ENCODE measurements at places on chromosomes 16 and 17.

- DNase-seq, result no peak
These were observed 24.9 kb upstream of the MYH2 start for GRCh38 chr17:10574324-10574723.

DNA sequence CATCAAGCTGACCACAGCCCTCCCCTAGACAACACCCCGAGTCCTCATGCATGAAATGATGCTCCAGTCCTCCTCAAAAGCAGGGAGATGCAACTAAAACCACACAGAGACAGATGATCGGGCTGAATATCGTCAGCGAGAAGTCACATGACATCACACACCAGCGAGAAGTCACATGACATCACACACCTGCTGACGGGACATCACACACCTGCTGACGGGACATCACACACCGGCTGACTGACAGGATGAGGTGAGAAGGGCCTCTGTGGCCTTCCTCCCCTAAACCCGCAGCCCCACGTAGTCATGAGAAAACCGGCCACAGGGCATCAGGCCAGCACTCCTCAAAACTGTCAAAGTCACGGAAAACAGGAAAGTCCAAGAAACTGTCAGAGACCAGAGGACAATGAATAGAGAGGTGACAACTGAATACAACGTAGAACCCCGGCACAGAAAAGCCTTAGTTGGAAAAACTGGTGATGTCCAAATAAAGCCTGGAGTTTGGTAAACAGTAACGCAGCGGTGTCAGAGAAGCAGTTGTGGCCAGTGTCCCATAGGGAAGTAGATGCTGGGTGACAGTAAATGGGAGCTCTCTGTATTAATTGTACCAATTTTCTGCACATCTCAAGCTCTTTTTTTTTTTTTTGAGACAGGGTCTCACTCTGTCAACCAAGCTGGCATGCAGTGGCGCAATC lies 14.3 kb downstream of the LITAF start:
- DNase-seq, result no peak

DNA sequence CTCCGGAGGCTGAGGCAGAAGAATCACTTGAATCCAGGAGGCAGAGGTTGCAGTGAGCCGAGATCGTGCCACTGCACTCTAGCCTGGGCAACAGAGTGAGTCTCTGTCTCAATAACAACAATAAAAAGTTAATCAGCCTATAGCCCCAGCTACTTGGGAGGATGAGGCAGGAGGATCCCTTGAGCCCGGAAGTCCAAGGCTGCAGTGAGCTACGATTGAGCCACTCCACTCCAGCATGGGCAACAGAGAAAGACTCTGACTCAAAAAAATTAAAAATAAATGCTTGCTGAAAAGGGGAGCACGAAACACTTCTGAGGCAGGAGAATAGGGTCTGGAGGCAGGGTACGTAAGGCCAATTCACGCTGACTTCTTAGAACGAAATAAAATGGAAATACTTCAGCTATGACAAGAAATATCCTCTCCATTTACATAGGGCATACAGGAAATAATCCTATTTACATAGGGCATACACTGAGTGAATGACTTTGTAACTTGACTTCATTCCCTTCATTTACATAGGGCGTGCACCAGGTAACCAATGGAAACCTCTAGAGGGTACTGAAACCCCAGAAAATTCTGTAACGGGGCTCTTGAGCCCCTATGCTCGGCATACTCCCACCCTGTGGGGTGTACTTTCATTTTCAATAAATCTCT lies 3.2 kb upstream of the PRPSAP1 start:
- no peak for DNase-seq

- no peak for DNase-seq
These were observed 10.1 kb upstream of the TMEM208 start for GRCh38 chr16:67216612-67217490.

GRCh38 chr17:10050597-10051101 lies 145.6 kb upstream of the RCVRN start:
- no peak for DNase-seq

GRCh38 chr17:6507535-6507934 lies 48.8 kb downstream of the PITPNM3 start:
- no peak for DNase-seq

DNA sequence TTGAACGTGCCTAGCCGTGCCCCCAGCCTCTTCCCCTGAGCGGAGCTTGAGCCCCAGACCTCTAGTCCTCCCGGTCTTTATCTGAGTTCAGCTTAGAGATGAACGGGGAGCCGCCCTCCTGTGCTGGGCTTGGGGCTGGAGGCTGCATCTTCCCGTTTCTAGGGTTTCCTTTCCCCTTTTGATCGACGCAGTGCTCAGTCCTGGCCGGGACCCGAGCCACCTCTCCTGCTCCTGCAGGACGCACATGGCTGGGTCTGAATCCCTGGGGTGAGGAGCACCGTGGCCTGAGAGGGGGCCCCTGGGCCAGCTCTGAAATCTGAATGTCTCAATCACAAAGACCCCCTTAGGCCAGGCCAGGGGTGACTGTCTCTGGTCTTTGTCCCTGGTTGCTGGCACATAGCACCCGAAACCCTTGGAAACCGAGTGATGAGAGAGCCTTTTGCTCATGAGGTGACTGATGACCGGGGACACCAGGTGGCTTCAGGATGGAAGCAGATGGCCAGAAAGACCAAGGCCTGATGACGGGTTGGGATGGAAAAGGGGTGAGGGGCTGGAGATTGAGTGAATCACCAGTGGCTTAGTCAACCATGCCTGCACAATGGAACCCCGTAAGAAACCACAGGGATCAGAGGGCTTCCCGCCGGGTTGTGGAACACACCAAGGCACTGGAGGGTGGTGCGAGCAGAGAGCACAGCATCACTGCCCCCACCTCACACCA lies 724 bp downstream of the GAA start:
- no peak for DNase-seq

- DNase-seq, result no peak
These were observed 86.2 kb downstream of the TOX3 start for GRCh38 chr16:52460639-52461178.

DNA sequence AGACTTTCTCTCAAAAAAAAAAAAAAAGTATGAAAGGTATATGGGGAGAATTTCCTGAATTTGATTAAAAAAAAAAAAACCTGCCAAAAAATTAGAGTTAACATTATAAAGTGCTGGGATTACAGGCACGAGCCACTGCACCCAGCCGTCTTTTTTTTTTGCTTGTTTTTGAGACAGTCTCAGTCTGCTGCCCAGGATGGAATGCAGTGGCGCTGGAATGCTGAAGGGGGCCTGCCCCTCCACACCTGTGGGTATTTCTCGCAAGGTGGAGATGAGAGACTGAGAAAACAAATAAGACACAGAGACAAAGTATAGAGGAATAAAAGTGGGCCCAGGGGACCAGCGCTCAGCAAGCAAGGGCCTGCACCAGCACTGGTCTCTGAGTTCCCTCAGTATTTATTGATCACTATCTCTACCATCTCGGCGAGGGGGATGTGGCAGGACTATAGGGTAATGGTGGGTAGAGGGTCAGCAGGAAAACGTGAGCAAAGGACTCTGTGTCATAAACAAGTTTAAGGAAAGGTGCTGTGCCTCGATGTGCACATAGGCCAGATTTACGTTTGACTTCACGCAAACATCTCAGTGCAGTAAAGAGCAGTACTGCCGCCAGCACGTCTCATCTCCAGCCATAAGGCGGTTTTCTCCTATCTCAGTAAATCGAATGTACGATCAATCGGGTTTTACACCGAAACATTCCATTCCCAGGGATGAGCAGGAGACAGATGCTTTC lies 117.2 kb downstream of the GOSR1 start:
- DNase-seq, result no peak

GRCh38 chr17:65638221-65638975 lies 77.0 kb upstream of the AXIN2 start:
- no peak for DNase-seq

- DNase-seq, result no peak
These were observed 4.4 kb upstream of the VAC14 start for GRCh38 chr16:70805380-70805779.

GRCh38 chr16:31052114-31052513 lies 18.8 kb downstream of the STX4 start:
- DNase-seq, result no peak

GRCh38 chr17:8420041-8420934 lies 15.4 kb upstream of the NDEL1 start:
- DNase-seq, result no peak

GRCh38 chr16:16774389-16774788 lies 395.4 kb downstream of the NPIPA7 start:
- no peak for DNase-seq

DNA sequence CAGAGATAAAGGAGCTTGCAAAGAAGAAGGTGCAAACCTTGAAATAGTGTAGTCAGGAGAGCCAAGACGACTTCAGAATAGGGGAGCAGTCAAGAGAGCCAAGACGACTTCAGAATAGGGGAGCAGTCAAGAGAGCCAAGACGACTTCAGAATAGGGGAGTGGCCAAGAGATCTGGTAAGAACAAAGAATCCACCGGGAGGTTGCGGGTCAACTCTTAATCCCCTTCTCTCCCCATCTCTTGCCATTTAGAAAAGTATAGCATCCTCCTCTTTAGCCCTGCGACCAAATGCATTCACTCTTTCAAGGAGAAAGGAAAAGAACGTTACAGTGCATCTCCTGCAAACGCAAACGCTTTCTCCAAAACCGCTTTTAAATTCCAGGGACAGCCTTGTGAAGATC lies 713 bp downstream of the KNOP1 start:
- DNase-seq, result no peak

DNA sequence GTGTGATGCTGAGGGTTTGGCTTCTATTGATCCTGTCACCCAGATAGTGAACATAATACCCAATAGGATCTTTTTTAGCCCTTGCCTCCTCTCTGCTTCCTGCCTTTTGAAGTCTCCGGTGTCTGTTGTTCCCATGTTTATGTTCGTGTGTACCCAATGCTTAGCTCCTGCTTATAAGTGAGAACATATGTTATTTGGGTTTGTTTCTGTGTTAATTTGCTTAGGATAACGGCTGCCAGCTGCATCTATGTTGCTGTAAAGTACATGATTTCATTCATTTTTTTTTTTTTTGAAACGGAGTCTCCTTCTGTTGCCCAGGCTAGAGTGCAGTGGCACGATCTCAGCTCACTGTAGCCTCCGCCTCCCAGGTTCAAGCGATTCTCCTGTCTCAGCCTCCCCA lies 23.0 kb downstream of the DUS2 start:
- no peak for DNase-seq

DNA sequence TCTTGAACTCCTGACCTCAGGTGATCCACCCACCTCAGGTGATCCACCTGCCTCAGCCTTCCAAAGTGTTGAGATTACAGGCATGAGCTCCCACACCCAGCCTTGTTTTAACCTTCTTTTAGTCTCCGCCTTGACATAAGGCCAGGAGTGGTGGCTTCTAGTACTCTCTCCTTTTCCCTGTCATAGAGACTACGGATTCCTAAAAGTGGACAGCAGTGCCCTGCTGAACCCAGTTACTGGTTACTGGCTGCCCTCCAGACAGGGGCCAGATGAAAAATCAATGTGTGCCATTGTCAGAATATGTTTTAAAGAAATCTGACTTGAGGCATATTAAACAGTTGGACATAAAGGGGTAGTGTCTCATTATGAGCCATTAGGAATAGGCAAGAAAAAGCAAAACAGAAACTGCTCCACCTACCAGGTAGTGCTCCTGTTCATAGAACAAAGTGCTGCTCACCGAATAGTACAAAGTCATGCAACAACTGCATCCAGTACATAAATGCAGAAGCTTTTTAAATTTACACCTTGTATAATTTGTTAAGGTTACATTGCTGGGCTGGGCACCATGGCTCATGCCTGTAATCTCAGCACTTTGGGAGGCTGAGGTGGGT lies 32.1 kb downstream of the TRIM25 start:
- DNase-seq, result no peak

DNA sequence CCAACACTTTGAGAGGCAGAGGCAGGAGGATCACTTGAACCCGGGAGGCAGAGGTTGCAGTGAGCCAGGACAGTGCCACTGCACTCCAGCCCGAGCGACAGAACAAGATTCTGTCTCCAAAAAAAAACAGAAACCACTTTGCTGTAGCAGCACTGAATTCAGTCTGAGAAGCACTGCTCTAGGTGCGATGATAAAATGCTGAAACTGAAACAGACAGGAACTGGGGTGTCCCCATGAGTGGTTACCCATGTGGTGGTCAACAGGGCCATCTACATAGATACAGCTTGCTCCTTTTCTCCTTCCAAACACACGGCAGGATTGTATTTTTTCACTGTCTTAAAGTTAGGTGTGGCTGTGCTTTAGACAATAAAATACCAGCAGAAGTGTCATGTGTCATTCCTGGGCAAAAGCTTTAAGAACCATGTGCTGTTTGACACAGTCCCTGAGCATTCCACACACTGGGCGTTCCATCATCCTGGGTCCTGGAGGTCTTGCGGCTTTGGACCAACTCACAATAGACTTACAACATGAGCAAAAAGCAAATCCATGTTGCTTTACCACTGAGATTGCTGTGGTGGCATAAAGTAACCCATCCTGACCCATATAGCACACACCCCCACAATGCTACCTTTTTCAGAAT lies 11.5 kb downstream of the GAS7 start:
- DNase-seq, result no peak

- DNase-seq, result no peak
These were observed 93.3 kb downstream of the CMIP start for GRCh38 chr16:81537721-81538561.

- DNase-seq, result no peak
These were observed 19.9 kb downstream of the DHRS7C start for GRCh38 chr17:9771465-9771864.

GRCh38 chr17:61255647-61256046 lies 144.0 kb upstream of the TBX2 start:
- DNase-seq, result no peak

DNA sequence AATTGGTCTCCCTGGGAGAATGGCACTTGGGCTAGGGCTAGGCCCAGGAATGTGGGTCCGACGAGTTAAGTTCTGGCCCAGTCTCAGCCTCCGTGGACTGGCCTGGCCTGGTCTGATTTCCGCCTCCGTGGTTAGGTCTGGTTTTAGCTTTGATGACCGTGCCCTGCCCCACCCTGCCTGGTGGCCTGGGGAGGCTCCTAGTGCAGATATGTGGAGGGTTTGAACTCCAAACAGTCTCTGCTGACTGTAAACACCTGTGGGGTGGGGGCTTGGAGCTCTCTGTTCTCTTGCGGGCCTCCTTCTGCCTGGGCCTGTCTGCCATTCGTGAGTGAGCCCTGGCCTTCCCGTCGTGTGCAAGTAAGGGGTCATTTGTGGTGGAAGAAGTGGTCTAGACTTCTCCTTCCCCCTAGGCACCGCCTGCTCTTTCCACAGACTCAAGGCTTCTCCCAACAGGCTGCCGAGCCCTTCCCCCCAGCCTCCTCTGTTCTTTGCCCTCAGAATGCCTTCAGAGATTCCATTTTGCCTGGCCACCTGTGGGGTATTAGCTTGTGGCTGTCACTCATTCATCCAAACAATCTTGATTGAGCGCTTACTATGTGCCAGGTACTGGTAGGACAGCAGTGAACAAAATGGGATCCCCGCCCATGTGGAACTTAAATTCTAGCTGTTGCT lies 1.6 kb downstream of the ATP6V0C start:
- DNase-seq, result no peak

GRCh38 chr16:228151-228851 lies 948 bp downstream of the LUC7L start:
- DNase-seq, result no peak

- no peak for DNase-seq
These were observed 4.5 kb downstream of the ADAMTS18 start for GRCh38 chr16:77430360-77430759.

- no peak for DNase-seq
These were observed 18.5 kb downstream of the MRPL45 start for GRCh38 chr17:38315497-38315896.

GRCh38 chr17:27466376-27466742 lies 10.1 kb downstream of the KSR1 start:
- no peak for DNase-seq

- no peak for DNase-seq
These were observed 504.6 kb downstream of the HS3ST4 start for GRCh38 chr16:26196310-26196709.

Measured in stimulated activated CD8-positive, alpha-beta memory T cell treated with anti-CD3 and anti-CD28 coated beads, Interleukin-4, amount 100 ng/mL, for 4 hours (primary cell).